Prostate gland (tissue), 2 donors: ENCODE measurements at places on chromosomes 12 and 14. TPM values are rescaled to one million over a fixed set of nuclear protein-coding genes. Genes with fewer than 3 reads are reported as not detected.

Gene KLHL33
- 0.77 TPM for total RNA-seq

Gene CCDC91
- 25.3 TPM for total RNA-seq

DNA sequence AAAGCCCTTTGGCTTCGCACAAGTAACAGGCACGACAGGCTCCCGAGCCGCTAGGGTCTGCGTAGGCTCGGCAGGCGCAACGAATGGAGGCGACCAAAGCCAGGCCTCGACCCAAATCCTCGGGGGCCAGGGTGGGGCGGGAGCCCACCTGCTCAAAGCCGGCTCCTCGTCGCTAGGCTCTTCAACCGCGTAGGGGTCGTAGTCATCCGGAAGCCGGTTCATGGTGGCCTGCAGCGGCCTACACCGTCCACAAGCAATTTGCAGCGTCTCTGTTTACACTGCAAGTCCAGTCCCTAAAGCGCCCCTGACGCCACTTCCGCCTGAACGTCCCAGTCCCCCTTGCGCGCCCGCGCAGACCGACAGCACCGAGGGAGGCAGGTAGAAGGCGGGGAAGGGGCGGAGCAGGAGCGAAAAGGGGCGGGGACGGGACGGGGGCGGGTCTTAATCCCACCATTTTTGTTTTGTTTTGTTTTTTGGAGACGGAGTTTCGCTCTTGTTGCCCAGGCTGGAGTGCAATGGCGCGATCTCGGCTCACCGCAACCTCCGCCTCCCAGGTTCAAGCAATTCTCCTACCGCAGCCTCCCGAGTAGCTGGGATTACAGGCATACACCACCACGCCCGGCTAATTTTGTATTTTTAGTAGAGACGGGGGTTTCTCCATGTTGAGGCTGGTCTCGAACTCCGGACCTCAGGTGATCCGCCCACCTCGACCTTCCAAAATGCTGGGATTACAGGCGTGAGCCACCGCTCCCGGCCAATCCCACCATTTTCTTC is at the start of gene EAPP:
EAPP (minus strand) TSS at position 295 of the 774 bp plus-strand sequence; CDS start at position 222, 73 bp downstream.
- peak; percentile 99 for DNase-seq
- peak within 1 kb of the TSS; percentile 97 for H3K27ac ChIP-seq
- H3K36me3 ChIP-seq, result no peaks in the 10 kb centered on the region

DNA sequence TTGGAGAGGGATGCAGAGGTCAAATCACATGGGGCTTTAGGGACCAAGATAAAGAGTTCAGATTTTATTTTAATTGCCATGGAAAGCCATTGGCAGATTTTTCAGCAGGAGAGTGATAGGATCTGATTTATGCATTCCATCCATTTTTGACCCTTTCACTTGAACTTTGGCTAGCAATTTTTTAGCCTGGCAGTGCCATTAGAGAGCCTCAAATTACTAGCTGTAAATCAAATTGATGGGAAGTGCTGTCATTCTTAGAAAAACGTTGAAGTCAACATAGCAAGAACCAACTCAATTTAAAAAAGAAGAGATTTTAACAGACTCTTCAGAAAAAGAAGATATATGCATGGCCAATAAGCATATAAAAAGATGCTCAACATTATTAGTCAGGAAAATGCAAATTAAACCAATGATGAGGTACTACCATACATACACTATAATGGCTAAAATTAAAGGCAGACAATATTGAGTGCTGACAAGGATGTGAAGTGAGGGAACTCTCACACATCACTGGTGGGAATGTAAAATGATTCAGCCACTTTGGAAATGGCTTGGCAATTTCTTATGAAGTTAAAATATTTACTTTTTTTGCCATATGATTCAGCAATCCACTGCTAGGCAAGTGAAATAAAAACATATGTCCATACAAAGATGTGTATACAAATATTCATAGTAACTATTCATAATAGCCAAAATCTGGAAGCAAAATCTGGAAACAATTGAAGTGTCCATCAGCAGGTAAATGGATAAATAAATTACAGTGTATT is 89.7 kb downstream of the PTCSC3 start:
- no peaks in the 10 kb centered on the region for H3K27me3 ChIP-seq
- no peak for DNase-seq
- H3K4me3 ChIP-seq, result no peak overlapping the region
- no peaks in the 10 kb centered on the region for H3K4me1 ChIP-seq
- H3K27ac ChIP-seq, result no peak overlapping the region
- H3K36me3 ChIP-seq, result no peaks in the 10 kb centered on the region

DNA sequence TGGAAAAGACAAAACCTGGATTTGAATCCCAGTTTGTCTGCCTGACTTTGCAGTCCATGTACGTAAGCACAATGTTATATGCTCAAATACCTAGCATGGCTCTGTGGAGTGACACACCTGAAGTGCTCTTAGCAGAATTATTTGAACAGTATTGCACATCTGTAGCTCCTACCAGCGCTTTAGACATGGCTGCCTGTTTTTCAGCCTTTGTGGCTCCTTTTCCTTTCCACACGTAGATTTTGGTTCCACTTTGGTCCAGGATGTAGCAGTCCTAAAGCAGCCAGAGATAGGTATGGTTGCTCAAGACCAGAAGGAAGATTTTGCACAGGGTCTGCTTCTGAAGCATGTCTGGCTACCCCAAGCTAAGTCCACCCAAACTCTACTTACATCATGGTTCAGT is 9.1 kb downstream of the AVIL start:
- no peak for DNase-seq
- no peaks in the 10 kb centered on the region for H3K4me1 ChIP-seq
- no peaks in the 10 kb centered on the region for H3K27me3 ChIP-seq
- no peak overlapping the region for H3K27ac ChIP-seq
- peaks cover 2% of the 10 kb centered on the region for H3K36me3 ChIP-seq

DNA sequence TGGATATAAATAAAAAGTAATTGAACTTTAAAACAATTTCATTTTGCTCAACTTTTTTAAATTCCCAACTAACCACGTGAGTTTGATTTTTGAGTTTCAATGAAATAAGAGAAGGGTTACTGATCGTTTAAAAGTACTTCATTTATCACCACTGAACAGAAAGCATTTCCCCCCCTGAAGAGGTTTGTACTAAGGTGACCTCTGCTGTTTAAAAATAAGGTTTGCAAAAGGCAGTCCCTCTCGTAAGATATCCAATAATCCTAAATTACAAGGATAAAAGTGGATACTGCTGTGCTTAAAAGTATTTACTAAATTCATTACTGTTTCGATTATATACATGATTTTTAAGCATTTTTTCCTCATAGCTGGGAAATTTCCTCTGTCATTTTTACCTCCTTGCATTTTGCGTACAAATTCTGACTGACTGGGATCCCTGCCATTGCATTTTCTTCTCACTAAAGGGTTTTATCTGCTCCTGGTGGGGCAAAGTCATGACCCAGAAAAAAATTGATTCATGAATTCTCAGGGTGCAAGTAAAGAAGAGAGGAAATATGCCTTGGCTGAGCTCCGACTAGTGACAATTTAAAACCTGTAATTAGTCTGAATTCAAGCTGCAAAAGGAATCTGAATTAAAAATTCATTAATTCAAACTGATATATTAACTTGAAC is 463.8 kb downstream of the PRKD1 start:
- H3K27ac ChIP-seq, result no peak overlapping the region
- H3K27me3 ChIP-seq, result peaks cover 3% of the 10 kb centered on the region
- H3K4me1 ChIP-seq, result no peaks in the 10 kb centered on the region
- no peak for DNase-seq

Gene TUNAR
- total RNA-seq, result 1.9 TPM
